Activated T-cell treated with anti-CD3 and anti-CD28 coated beads for 4 hours (primary cell): ENCODE measurements at places on chromosomes 13 and 19.

DNA sequence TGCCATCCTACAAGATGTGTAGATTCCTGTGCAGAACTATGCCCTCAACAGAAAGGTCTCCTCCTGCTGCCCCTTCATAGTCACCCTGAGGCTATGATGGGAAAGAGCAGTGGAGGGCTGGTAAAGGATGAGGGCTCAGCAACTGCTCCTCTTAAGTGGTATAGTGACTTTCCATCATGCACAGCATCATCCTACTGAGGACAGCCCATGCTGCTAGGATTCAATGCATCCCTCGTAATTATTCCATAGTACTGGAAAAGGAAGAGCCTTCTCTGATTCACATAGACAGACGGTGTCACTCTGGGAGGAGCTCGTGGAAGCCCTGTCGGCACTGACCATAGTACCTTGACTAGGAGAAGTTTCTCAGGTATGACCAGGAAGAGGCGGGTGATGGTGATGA lies 47.6 kb upstream of the IRS2 start:
- DNase-seq: no peak

DNA sequence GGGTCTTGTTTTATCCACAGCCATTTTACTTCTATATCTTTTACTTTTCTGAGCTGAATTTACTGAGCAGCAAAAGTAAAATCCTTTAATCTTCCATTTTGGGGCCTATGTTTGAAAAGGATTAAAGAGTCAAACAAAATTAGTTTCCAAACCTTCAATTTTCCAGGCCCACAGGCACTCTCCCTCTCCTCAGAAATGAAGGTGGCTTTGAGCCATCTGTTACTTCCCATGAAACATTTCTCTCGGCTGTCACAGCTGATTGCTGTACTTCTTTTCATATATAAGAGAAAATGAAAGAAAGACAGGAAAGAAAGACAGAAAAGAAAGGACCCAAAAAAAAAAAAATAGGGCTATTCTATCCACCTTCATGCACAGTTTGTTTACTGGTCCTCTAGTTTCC lies 194.9 kb downstream of the LACC1 start:
- DNase-seq: no peak

GRCh38 chr13:100828226-100828625 lies 153.6 kb upstream of the TMTC4 start:
- DNase-seq: no peak

DNA sequence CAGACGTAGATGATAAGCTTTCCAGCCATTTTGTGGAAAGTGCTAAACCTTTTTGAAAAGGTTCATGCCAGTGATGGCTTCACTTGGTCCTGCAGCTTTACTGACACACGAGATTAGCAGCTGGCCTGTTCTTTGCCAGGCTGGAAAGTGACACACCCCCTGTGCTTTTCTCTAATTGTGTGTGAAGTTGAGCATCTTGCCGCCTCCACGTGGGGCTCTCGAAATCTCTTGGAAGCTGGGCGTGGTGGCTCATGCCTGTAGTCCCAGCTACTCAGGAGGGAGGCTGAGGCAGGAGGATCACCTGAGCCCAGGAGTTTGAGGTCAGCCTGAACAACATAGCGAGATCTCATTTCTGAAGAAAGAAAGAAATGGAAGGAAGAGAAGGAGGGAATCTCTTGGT lies 25.3 kb upstream of the EHD2 start:
- no peak for DNase-seq

DNA sequence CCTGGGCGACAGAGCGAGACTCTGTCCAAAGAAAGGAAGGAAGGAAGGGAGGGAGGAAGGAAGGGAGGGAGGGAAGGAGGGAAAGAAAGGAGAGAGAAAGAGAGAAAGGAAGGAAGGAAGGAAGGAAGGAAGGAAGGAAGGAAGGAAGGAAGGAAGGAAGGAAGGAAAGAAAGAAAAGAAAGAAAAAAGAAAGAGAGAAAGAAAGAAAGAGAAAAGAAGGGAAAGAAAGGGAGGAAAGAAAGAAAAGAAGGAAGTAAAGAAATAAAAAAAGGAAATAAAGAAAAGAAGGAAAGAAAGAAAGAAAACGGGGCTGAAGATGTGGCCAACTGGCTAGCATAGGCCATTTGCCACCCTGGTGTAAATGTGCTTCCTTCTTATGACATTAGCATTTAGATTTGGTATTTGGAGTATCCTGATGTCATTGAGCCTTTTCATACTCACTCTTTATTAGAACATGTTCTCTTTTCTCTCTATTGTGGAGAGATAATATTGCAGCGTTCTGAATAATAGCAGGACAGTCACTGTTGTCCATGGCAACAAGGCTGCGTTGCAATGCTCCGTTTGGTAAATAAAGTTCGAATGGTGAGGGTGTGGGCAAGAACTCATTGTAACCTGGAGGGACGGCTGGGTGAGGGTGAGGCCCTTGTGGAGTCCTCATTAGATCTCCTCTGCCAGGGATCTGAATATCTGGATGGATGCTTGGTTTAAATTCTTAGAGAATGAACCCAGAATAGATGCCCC lies 173.9 kb upstream of the UBL3 start:
- DNase-seq: no peak

- DNase-seq: no peak
Observed at GRCh38 chr19:37692956-37693620, 26.5 kb downstream of the ZNF607 start.

DNA sequence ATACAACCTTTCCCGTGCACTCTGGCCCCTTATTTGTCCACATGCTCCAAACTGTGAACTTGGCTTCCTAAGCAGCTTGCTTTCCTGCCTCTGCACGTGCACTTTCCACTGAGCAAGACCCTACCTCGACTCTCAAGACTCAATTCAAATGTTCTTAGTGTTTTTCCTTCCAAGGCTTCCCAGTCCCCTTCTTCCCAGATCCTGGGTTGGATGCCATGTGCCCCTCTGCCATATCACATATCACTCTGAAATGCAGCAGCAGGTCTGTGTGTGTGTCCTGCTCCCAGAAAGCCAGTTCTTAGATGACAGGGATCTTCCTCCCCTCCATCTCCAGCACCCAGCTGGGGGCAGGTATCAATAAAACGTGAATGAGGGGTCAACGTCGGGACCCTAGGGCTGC lies 3.0 kb downstream of the ZNF557 start:
- DNase-seq: no peak

GRCh38 chr19:32396046-32396652 lies 9.4 kb upstream of the DPY19L3 start:
- DNase-seq: no peak

- no peak for DNase-seq
Observed at GRCh38 chr13:68976287-68976686, 1131.3 kb upstream of the ATXN8OS start.

- no peak for DNase-seq
Observed at GRCh38 chr19:51364200-51365106, 1.7 kb downstream of the ETFB start.
